ENCODE measurements at places on chromosomes 11 and 22.

DNA sequence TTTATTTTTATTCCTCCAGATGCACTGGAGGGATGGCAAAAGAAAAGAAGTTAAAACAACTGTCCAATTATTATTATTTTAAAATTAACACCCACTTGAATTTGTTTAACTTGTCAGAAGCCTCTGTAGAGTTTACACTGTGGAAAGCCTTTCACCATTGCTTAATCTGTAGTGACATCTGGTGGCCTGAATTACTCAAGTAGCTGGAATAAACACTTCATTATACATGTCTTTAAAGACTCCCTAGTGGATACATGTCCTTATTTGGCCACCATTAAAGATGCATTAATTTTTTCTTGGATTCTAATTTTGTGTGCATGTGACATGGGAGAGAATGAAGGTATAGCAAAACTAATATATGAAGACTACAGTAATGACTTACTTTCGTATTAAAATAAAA lies 1496.5 kb downstream of the FAM181B start:
- no peak for DNase-seq

- DNase-seq, result no peak
These were observed 12.0 kb downstream of the ALG8 start for GRCh38 chr11:78127403-78127802.

GRCh38 chr11:130894322-130895025 lies 21.8 kb downstream of the SNX19 start:
- peak; percentile 52 for DNase-seq

DNA sequence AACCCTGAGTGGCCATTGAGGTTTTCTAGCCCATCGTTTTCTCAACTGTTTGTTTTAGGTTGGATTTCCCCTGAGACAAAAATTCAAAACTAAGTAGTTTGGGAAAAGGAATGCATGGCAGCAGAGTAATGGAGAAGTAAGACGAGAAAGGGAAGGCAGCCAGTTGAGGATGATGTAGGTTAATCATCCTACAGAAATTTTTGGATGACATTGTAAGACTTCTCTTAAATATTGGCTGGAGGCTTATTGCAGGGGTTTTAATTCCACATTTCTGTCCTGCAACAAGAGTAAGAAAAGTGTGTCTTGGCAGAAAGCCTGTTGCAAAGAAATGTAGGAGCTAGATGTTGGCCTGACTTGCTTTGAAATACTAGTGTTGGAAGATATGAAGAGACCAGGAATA lies 308.8 kb downstream of the LUZP2 start:
- DNase-seq, result no peak

DNA sequence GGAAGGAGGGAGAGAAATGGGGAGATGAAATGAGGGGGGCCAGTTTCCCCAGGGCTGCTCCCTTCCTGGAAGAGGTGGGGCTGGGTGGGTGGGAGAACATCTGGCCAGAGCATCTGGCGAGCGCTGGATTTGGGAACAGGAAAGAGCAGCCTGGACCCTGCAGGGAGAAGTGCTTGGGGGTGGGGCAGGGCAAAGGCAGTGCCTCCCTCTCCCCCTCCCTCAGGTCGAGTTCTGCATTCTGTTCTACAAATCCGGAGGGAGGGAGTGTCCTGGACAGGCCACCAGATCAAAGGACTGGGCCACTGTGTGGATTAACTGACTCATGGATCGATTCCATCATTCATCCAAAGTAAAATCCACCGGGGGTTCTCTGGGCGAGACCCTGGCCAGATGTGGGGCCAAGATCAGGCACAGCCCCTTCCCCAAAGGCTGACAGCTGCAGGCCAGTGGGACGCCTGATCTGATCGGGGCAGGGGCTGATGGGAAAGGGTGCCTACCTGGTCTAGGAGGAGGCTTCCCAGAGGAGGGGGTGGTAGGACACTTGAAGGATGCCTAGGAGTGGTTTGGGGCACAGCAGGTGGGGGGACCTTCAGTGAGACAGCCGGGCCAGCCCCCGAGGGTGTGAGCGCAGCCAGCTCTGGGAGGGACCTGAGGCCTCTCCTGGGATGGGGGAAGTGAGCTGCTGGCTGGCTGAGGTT lies 57.5 kb downstream of the CACNA1I start:
- DNase-seq, result no peak
